ENCODE measurements at places on chromosomes 13 and 19.

DNA sequence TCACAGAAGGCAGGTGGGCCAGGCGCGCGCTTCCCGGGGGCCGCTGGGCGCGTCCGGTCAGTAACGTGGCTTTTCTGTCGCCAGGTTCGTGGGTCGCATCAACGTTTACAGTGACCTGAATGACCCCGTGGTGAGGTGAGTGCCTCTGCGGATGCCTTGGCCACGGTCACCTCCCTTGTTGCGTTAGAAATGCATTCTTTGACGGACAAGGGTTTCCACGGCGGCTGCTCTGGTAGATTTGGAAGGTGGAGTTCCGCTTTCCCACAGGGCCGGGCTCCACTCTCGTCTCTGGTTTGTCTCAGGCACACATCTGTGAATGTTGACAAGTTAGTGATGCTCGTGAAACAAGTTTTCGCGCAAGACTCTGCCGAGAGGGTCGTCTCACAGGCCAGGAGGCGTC is 130.0 kb downstream of the ATP11A start:
- no peaks in the 10 kb centered on the region for H3K27me3 ChIP-seq
- peak; percentile 45 for DNase-seq
- no peak overlapping the region for H3K4me3 ChIP-seq
- H3K36me3 ChIP-seq = peaks cover 11% of the 10 kb centered on the region
- no peaks in the 10 kb centered on the region for H3K4me1 ChIP-seq

DNA sequence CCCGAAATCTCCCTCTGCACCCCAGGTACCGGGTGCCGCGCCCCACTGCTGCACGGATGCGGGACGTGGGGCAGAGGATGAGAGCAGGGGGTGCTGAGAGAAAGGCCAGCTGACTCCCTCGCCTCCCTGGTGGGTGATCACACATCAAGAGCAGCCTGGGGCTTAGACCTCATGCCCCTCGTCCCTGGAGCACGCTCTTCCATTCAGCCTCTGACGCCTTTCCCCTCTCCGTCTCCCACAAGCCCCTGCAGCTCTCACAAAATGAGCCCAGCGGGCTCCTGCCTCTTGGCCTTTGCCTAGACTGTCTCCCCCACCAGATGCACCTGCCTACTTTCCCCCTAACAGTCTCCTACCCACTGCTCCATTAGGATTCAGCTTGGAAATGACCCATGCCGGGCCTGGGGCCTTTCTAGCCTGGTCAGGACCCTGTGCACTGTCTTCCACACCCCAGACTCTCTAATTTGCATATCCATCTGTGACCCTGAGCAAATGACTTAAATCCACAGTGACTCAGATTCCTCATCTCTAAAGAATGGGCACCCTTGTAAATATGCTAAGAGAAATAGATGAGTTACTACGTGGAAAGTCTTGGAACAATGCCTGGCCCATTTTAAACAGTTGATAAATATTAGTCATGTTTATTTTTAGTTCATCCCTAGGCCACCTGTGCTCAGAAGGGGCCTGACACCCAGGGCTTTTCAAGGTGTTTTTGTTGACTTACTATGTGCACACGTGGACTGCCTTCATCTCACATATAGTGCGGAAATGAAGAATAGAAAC is 582 bp upstream of the PTPRH start:
- no peaks in the 10 kb centered on the region for H3K36me3 ChIP-seq
- no peak overlapping the region for H3K4me3 ChIP-seq
- DNase-seq = peak; percentile 93
- peak overlapping the region; percentile 61 for H3K27ac ChIP-seq
- H3K4me1 ChIP-seq = peaks cover 26% of the 10 kb centered on the region

DNA sequence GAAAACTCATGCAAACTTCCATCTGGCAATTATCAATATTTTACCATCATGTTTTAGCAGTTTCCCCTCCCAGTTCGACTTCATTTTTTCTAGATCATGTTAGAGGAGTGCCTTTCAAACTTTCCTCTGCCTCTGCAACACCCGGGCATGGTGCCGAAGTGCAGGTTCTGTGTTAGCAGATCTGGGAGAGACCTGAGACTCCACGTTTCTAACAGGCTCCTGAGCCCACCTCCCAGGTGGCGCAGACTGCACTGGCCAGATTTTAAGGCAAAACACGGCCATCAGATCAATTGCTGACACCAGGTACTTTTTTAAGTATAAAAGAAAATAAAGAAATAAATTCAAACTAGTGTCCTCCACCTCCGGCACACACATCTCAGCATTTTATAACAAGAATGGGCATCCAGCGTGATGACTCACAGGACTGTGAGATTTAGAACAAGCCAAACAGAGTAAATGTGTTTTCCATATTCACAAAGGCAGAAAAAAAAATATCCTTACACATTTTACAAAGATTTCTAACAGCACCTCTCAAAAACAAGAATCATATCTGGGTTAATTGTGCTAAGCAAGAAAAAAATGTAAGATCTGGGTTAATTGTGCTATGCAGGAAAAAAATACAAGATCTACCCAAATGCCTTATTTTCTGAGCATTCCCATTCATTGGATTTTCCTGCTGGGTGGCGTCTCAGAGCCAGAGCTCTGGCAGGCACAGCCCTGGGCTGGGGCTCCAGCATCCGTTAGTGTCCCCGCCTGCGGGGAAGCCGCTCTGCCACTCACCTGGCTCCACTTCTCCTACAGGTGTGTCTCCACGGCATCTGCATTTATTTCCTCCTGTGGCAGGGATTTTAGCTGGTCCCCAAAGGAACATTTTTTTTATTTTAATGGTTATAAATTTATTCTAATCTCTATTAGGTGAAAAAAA is 127.9 kb upstream of the SOX1 start:
- H3K27ac ChIP-seq = no peak overlapping the region

DNA sequence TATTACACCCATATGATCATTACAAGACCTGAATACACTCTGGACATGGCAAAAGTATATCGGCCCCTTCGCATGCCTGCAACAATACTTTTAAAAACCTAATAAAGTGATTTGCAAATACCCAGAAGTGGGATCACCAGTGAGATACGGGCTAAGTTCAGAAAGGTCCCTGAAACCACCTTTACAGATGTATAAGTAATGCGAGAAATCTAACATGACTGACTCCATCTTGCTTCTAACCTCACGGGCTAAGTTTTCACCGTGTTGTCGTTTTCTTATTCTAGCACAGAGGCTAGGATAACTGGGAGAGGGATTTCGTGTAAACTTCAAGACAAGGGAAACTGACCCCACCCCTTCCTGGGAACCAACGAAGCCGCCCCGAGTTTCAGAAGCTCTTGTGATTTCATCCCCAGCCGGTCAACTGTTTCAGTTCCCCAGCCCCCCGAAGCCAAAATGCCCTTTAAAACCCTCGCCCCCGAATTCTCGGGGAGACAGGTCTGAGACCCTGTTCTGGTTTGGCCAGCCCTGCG is 703 bp downstream of the NEK3 start:
- H3K4me3 ChIP-seq = peak overlapping the region; percentile 86
- H3K27me3 ChIP-seq = no peaks in the 10 kb centered on the region

GRCh38 chr19:10979951-10980381 is 19.1 kb downstream of the SMARCA4 start:
- H3K36me3 ChIP-seq = peaks cover 12% of the 10 kb centered on the region
- H3K27ac ChIP-seq = no peak overlapping the region
- H3K4me3 ChIP-seq = no peak overlapping the region
- peaks cover 16% of the 10 kb centered on the region for H3K4me1 ChIP-seq

GRCh38 chr13:40130871-40131636 is 475.6 kb downstream of the COG6 start:
- H3K27ac ChIP-seq = no peak overlapping the region
- H3K4me3 ChIP-seq = no peak overlapping the region
- H3K36me3 ChIP-seq = no peaks in the 10 kb centered on the region

- peak; percentile 51 for DNase-seq
- no peak overlapping the region for H3K4me3 ChIP-seq
- no peaks in the 10 kb centered on the region for H3K27me3 ChIP-seq
Measured at GRCh38 chr19:35738887-35739229, 3.4 kb downstream of the IGFLR1 start.

- no peak within 1 kb of the TSS for H3K27ac ChIP-seq
- no peaks in the 10 kb centered on the region for H3K36me3 ChIP-seq
- peak; percentile 87 for DNase-seq
- H3K4me3 ChIP-seq = peak within 1 kb of the TSS; percentile 65
- H3K27me3 ChIP-seq = peaks cover 6% of the 10 kb centered on the region
Measured at GRCh38 chr19:42132030-42132628, at the start of gene POU2F2. POU2F2 (minus strand) TSS chr19:42132446; CDS start chr19:42132411, 35 bp downstream.

DNA sequence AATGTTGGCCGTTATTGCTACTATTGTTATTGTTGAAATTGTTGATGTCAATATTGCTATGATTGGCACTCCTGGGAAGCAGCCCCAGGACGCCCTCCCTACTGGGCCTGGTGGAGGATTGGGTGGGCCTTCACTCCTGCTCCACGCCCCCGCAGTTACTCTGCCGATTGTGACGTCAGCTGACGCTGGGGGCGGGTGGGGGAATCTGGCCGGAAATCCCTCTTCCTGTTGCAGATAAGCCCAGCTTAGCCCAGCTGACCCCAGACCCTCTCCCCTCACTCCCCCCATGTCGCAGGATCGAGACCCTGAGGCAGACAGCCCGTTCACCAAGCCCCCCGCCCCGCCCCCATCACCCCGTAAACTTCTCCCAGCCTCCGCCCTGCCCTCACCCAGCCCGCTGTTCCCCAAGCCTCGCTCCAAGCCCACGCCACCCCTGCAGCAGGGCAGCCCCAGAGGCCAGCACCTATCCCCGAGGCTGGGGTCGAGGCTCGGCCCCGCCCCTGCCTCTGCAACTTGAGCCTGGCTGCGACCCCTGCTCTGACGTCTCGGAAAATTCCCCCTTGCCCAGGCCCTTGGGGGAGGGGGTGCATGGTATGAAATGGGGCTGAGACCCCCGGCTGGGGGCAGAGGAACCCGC is at the start of gene ETV2:
Gene ETV2 (plus strand): TSS at position 231 of the 637 bp plus-strand sequence. CDS start 716 bp downstream, outside the sequence.
- peaks cover 12% of the 10 kb centered on the region for H3K36me3 ChIP-seq
- H3K27me3 ChIP-seq = no peaks in the 10 kb centered on the region
- DNase-seq = peak; percentile 77

- no peaks in the 10 kb centered on the region for H3K27me3 ChIP-seq
- DNase-seq = peak; percentile 93
- peaks cover 18% of the 10 kb centered on the region for H3K4me1 ChIP-seq
- H3K27ac ChIP-seq = peak overlapping the region; percentile 65
- H3K4me3 ChIP-seq = no peak overlapping the region
- H3K36me3 ChIP-seq = no peaks in the 10 kb centered on the region
Measured at GRCh38 chr19:10206226-10206885, 11.6 kb upstream of the DNMT1 start.

DNA sequence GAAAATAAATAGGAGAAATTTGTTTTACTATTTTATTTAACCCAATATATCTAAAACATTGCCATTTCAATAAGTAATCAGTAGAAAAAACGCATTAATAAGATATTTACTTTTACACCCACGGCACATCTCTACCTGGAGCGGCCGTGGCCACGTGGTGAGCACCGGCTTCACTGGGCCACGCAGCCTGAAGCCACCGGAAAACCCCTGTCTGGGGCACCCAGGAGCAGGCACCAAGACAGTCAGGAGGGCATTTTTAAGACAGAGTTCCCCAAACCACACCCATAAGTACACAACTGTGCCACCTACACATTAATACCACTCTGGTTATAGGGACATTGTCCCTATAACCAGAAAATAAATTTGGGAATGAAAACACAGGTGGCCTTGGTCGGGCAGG is 80.9 kb downstream of the SPACA7 start:
- H3K4me3 ChIP-seq = no peak overlapping the region
- H3K27ac ChIP-seq = no peak overlapping the region
- no peaks in the 10 kb centered on the region for H3K36me3 ChIP-seq
- H3K4me1 ChIP-seq = no peaks in the 10 kb centered on the region

DNA sequence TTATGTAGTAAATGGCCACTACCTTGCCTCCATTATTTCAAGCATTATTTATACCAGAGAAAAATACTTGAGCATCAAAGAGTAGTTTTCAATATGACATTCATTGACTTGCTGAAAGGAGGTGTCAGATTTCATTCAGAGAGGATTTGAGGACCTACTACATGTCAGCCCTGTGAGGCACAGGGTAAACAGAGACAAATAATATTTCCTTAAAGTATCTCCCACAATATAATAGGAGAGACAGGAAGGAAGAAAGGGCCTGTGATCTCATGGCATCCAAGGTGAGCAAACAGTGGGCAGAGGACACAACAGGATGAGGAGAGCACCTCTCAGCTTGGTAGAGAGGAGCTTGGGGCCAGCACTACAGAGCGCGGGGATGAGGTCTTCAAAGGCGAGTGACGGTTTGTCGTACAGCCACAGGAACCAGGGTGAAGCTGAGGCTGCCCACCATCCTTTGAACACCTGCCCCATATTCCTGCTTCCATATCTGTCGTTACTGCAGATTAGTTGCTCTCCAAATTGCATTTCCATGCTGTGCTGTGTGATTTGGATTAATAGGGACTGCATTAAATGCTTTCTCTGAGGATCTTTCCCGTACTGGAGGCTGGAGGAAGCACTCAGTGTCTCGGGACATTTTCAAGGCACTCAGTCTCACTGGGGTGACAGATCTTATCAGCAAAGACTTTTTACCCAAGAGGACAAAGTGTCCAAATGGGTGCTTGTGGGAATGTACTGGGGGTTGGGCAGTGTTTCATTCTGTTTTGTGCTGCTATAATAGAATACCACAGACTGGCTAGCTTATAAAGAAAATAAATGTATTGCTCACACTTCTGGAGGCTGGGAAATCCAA is 59.2 kb downstream of the GJA3 start:
- H3K36me3 ChIP-seq = no peaks in the 10 kb centered on the region
- H3K27ac ChIP-seq = no peak overlapping the region
- no peak overlapping the region for H3K4me3 ChIP-seq
- H3K4me1 ChIP-seq = no peaks in the 10 kb centered on the region

DNA sequence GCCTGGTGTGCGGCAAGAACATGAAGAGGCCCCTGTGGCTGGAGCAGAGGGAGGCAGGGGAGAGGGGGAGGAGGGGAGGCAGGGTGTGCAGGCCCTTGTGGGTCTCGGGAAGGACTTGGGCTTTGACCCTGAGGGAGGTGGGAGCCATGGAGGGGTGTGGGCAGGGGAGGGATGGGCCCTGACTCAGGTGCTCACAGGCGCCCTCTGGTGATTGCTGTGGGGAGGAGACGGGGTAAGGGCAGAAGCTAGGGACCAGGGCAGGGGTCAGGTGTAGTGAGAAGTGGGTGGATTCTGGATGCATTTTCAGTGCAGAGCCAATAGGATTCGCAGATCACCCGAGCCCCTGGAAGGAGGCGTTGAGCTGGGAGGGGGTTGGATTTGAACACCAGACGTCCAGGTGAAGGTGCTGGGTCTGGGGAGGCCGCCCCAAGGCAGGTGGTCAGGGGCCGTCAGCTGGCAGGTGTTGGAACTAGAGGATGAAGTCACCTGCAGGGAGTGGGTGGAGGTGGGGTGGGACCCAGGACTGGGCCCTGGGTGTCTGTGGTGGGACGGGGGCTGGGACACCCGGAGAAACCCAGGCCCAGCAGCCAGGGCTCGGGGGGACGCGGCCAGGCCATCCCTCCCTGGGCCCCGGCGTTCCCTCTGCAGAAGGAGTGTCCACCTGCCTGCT is 185.4 kb downstream of the KDM4B start:
- no peaks in the 10 kb centered on the region for H3K36me3 ChIP-seq
- H3K27ac ChIP-seq = no peak overlapping the region
- DNase-seq = peak; percentile 91
- H3K4me3 ChIP-seq = no peak overlapping the region
- H3K4me1 ChIP-seq = no peaks in the 10 kb centered on the region

- H3K4me1 ChIP-seq = peaks cover 39% of the 10 kb centered on the region
- no peak overlapping the region for H3K4me3 ChIP-seq
- H3K27me3 ChIP-seq = no peaks in the 10 kb centered on the region
- no peak overlapping the region for H3K27ac ChIP-seq
- H3K36me3 ChIP-seq = peaks cover 15% of the 10 kb centered on the region
Measured at GRCh38 chr13:37651891-37652290, 53.3 kb upstream of the POSTN start.

- H3K4me1 ChIP-seq = no peaks in the 10 kb centered on the region
- no peaks in the 10 kb centered on the region for H3K36me3 ChIP-seq
Measured at GRCh38 chr19:3632098-3632497, 5.5 kb upstream of the CACTIN start.

GRCh38 chr19:9835507-9835949 is 410 bp downstream of the PIN1 start:
- H3K27me3 ChIP-seq = no peaks in the 10 kb centered on the region
- H3K4me1 ChIP-seq = peaks cover 11% of the 10 kb centered on the region
- peak overlapping the region; percentile 45 for H3K27ac ChIP-seq
- peak overlapping the region; percentile 75 for H3K4me3 ChIP-seq
